ENCODE measurements at places on chromosomes 2 and 18. TPM values are rescaled to one million over a fixed set of nuclear protein-coding genes. Genes with fewer than 3 reads are reported as not detected.
A peak's percentile ranks its signal among the peaks of the same experiment; 100 is the strongest.

GRCh38 chr18:48834413-48835031, 116.2 kb downstream of the SMAD7 start:
- no peaks in the 10 kb centered on the region for H3K36me3 ChIP-seq
- peaks cover 46% of the 10 kb centered on the region for H3K4me1 ChIP-seq
- peak overlapping the region; percentile 0 for H3K4me3 ChIP-seq
- DNase-seq: peak; percentile 19
- peak overlapping the region; percentile 91 for H3K27ac ChIP-seq

Gene INHBB
- not detected for polyA plus RNA-seq

Gene ITM2C
- polyA plus RNA-seq: 120 TPM

Gene GALR1
- polyA plus RNA-seq: not detected

DNA sequence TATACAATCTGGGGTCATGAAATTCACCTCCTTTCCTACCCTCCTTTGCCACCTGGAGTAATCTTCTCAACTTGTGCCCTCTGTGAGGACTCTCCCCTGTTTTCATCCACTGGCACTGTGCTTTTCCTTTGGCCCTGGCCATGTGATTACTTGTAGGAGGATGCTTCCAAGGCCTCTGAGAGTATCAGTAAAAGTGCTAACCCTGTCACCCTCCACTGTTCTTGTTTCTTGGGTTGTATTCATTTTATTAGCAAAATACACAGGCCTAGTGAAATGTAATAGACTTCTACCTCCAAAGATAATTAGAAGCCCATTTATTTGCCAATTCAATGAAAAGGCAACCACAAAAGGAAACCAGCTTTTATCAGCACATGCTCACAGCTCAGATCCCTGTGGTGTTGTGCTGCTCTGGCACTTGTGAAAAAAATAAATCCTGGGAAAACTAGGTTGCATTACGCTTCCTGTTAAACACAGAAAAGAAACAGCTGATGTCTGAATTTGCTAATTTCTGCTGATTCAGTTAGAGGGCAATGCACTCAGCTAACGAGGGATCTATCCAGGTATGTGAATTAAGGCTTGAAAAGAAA, 357.5 kb upstream of the ETAA1 start:
- DNase-seq: no peak
- no peaks in the 10 kb centered on the region for H3K27me3 ChIP-seq
- no peak overlapping the region for H3K4me3 ChIP-seq
- no peak overlapping the region for H3K27ac ChIP-seq

Gene TRMT61B
- 22.2 TPM for polyA plus RNA-seq

DNA sequence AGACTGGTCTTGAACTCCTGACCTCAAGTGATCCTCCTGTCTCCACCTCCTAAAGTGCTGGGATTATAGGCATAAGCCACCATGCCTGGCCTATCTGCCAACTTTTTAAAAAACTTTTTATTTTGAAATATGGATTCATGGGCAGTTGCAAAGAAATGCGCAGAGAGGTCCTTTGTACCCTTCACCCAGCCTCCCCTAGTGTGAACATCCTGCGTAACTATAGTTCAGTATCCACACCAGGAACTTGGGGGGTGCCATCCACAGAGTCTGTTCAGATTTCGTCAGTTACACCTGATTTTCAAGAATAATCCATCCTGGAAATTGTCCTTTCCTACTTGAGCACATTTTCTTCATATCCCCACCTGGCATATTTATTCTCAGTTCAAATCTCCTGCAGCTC, 33.0 kb downstream of the EFR3B start:
- peaks cover 6% of the 10 kb centered on the region for H3K36me3 ChIP-seq
- H3K27ac ChIP-seq: no peak overlapping the region
- no peak overlapping the region for H3K4me3 ChIP-seq
- DNase-seq: no peak
- H3K27me3 ChIP-seq: no peaks in the 10 kb centered on the region
- peaks cover 6% of the 10 kb centered on the region for H3K4me1 ChIP-seq

Gene ANKRD53
- not detected for polyA plus RNA-seq

- H3K4me1 ChIP-seq: no peaks in the 10 kb centered on the region
- DNase-seq: no peak
- H3K4me3 ChIP-seq: no peak overlapping the region
- H3K36me3 ChIP-seq: no peaks in the 10 kb centered on the region
These were observed 392.5 kb downstream of the IRS1 start for GRCh38 chr2:226407135-226407534.

DNA sequence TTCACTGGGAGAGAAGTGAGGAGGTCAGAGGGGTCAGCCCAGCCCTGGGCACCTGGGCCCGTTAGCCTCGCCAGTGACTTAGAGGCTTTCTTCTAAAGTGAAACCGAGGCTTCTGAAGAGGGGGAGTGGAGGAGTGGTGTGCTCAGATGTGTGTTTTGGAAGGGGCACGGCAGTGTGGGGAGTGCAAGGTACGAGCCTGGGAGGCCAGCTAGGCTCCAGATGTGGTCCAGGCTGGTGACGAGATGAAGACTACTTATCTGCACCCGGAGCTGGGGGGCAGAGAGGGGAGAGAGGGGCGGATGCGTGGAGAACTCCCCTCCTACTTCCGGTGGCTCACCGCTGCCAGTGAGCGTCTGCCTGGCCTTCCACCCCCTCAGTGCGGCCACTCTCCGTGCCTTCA, 371.3 kb upstream of the HS6ST1 start:
- H3K4me1 ChIP-seq: peaks cover 27% of the 10 kb centered on the region
- no peaks in the 10 kb centered on the region for H3K27me3 ChIP-seq
- no peak for DNase-seq

Gene MCEE
- 15.1 TPM for polyA plus RNA-seq

Gene HOXD10
- polyA plus RNA-seq: not detected

GRCh38 chr2:232038881-232039485, 77.5 kb downstream of the DIS3L2 start:
- H3K36me3 ChIP-seq: peaks cover 48% of the 10 kb centered on the region
- H3K27me3 ChIP-seq: no peaks in the 10 kb centered on the region
- DNase-seq: no peak
- H3K4me3 ChIP-seq: no peak overlapping the region

GRCh38 chr2:178244777-178245176, 50.5 kb downstream of the OSBPL6 start:
- H3K27ac ChIP-seq: no peak overlapping the region
- H3K4me1 ChIP-seq: no peaks in the 10 kb centered on the region
- H3K27me3 ChIP-seq: peaks cover 19% of the 10 kb centered on the region
- H3K36me3 ChIP-seq: no peaks in the 10 kb centered on the region

DNA sequence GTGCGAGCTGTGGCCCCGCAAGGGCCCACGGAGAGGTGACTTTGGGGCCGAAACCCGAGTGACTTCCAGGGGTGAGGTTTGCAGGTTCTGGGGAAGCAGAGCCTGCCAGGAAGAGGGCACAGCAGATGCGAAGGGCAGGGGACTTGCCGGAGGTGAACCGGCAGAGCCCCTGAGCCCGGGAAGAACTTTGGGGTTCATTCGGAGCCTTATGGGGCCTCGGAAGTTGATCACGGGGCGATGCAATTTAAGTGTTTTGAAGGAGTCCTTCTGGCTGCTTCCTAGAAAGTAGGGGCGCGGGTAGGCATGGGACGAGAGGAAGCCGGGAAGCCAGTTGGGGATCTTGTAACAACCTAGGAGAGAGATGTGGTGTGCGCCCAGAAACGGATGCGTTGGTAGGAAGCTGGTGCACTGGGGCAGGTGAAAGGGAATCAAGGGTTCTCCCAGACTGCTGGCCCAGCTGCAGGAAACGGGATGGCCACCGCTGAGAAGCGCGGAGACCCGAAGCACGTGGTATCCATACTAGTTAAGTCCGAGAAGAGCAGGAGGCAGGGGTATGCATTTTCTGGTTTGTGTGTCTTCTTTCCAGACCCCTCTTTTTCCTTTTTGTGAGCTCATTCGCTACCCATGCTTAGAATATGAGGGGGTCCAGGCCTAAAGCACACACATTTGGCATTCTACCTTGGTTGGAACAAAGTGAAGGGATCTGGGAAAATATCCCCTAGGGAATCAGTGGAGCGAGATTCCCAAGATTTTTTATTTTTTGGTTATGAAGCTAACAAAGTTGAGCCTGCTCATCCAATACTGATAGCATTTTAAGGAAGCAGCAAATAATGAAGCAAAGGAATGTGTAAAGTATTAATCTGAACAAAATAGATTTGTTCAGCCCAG, 758 bp downstream of the SCLY start:
- peaks cover 12% of the 10 kb centered on the region for H3K36me3 ChIP-seq
- peaks cover 8% of the 10 kb centered on the region for H3K27me3 ChIP-seq
- DNase-seq: no peak
- peak overlapping the region; percentile 91 for H3K4me3 ChIP-seq
- peak overlapping the region; percentile 84 for H3K27ac ChIP-seq

- H3K4me1 ChIP-seq: peaks cover 58% of the 10 kb centered on the region
- H3K27me3 ChIP-seq: no peaks in the 10 kb centered on the region
- peak overlapping the region; percentile 76 for H3K27ac ChIP-seq
- H3K4me3 ChIP-seq: no peak overlapping the region
- no peak for DNase-seq
- H3K36me3 ChIP-seq: peaks cover 15% of the 10 kb centered on the region
These were observed 297.1 kb downstream of the TCF4 start for GRCh38 chr18:55290898-55291297.

GRCh38 chr2:147137711-147138110, 707.1 kb upstream of the ACVR2A start:
- no peak overlapping the region for H3K4me3 ChIP-seq
- no peaks in the 10 kb centered on the region for H3K27me3 ChIP-seq
- H3K4me1 ChIP-seq: no peaks in the 10 kb centered on the region
- no peak overlapping the region for H3K27ac ChIP-seq

- DNase-seq: no peak
- no peaks in the 10 kb centered on the region for H3K27me3 ChIP-seq
- H3K4me3 ChIP-seq: no peak overlapping the region
- H3K36me3 ChIP-seq: no peaks in the 10 kb centered on the region
- H3K4me1 ChIP-seq: peaks cover 31% of the 10 kb centered on the region
- no peak overlapping the region for H3K27ac ChIP-seq
These were observed 64.8 kb upstream of the PID1 start for GRCh38 chr2:229335877-229336346.

DNA sequence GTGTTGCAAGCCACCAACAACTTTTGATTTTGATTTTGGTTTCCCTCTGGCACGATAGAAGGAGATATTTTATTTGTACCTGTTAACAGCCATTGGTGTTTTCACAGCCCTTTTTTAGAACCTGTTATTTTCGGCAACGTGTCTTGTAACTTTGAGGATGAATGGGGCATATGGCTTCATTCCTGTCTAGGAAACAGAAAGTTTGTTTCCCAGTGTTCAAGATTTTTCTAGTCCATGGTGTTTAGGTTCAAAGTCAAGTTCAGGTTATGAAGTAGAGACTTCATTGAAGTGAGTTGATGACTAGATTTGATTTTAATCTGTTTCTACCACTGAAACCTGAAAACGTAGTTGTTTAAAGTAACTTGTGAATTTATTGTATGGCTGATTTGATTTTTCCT, 343 bp downstream of the RASGRP3 start:
- peaks cover 8% of the 10 kb centered on the region for H3K36me3 ChIP-seq
- no peak for DNase-seq
- peak overlapping the region; percentile 99 for H3K4me3 ChIP-seq
- no peaks in the 10 kb centered on the region for H3K27me3 ChIP-seq
- H3K27ac ChIP-seq: peak overlapping the region; percentile 98
- peaks cover 58% of the 10 kb centered on the region for H3K4me1 ChIP-seq

GRCh38 chr2:138718405-138718804, 61.8 kb downstream of the NXPH2 start:
- H3K4me1 ChIP-seq: peaks cover 6% of the 10 kb centered on the region
- H3K27ac ChIP-seq: no peak overlapping the region
- H3K27me3 ChIP-seq: peaks cover 21% of the 10 kb centered on the region
- no peak for DNase-seq
- no peak overlapping the region for H3K4me3 ChIP-seq

Gene GCG
- not detected for polyA plus RNA-seq

GRCh38 chr2:192978395-192978794, 783.7 kb upstream of the TMEFF2 start:
- H3K36me3 ChIP-seq: no peaks in the 10 kb centered on the region
- no peak for DNase-seq
- H3K27me3 ChIP-seq: no peaks in the 10 kb centered on the region
- no peak overlapping the region for H3K4me3 ChIP-seq
- no peaks in the 10 kb centered on the region for H3K4me1 ChIP-seq

Gene IL36G
- not detected for polyA plus RNA-seq

- no peak for DNase-seq
- peaks cover 8% of the 10 kb centered on the region for H3K27me3 ChIP-seq
- H3K4me3 ChIP-seq: no peak overlapping the region
- H3K27ac ChIP-seq: no peak overlapping the region
These were observed 190.1 kb downstream of the LNPK start for GRCh38 chr2:175811971-175812370.

DNA sequence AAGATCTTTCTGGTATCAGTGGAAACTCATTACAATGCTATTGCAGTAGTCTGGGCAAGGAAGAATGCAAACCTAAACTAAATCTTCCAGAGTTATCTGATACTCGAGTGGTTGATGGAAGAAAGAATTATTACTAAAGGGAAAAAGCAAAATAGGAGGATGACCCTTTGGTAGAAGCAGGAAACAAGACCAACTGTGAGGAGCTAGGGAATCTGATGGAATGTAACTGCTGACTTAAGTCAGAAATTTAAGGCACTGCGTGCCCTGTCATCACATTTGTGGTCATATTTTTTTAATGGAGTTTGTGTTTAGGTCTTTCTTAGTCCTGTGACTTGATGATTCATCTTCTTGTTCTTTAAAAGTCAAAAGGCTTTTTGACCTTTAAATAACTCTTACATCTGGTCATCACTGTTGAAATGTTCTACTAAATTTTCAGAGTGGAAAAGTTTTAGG, 36.5 kb upstream of the ARMC9 start:
- H3K4me1 ChIP-seq: no peaks in the 10 kb centered on the region
- DNase-seq: no peak
- H3K4me3 ChIP-seq: no peak overlapping the region
- H3K36me3 ChIP-seq: peaks cover 29% of the 10 kb centered on the region

DNA sequence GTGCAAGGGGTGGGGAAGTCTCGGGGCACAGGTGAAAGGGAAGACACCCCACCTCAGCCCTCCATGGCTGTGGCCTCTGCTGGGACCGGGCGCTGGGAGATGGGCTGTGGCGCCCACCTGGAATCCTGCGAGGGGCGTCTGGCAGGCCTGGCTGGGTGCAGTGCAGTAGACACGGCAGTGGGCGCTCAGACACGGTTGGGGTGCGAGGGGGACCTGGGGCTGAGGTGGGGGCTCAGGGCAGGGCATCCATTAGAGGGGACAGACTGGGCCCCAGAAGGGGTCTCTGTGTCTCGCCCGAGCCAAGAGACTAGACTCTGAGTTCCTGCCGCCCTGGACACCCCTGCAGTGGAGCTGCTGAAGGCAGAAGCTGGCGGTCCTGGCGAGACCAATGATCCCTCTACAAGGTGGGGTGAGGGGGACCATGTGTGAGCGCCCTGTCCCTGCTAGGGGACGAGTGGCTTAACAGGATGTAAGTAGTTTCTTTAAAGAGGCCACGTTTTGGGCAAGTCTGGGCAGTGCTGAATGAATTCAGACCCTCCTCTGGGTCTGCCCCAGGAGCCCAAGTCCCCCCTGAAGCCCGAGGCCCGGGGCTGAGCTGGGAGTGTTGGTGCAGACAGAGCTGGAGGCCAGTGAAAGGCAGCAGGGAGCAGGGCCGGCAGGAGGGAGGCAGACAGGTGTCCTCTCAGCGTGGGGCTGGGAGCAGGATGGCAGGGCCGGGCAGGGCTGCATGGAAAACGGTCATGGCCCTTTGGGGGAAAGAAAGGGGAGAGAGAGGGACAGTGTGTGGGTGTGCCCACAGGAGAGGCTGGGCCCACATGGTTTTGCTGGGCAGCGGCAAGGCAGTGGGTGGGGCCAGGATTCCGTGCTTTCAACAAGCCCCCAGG, 57.2 kb downstream of the HS6ST1 start:
- H3K27ac ChIP-seq: no peak overlapping the region
- no peaks in the 10 kb centered on the region for H3K36me3 ChIP-seq
- no peak for DNase-seq
